ENCODE measurements at places on chromosomes 5 and 9. TPM values are rescaled to one million over a fixed set of nuclear protein-coding genes. Genes with fewer than 3 reads are reported as not detected.

Gene CNTRL
- 7.2 TPM for total RNA-seq

Gene TNFSF8
- 6.5 TPM for total RNA-seq

Gene LEAP2
- total RNA-seq: 1.5 TPM

Gene PRSS3
- 49.0 TPM for total RNA-seq

Gene RALGDS
- total RNA-seq: 71.1 TPM

Gene PCDHGA8
- total RNA-seq: 1.5 TPM

Gene ZNF366
- 2.9 TPM for total RNA-seq

Gene TPPP
- total RNA-seq: 5.5 TPM

Gene PCDHGB1
- total RNA-seq: 0.29 TPM

Gene ISL1
- not detected for total RNA-seq

DNA sequence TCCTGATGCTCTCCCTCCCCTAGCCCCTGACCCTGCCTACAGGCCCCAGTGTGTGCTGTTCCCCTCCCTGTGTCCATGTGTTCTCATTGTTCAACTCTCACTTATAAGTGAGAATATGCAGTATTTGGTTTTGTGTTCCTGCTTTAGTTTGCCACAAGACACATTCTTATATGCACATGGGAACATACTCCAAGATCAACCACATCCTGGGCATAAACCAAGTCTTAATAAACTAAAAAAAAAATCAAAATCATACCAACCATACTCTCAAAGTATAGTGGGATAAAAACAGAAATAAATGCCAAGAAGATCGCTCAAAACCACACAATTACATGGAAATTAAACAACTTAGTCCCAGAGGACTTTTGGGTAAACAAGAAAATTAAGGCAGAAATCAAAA lies 11.2 kb upstream of the ZCCHC9 start:
- no peak for DNase-seq

DNA sequence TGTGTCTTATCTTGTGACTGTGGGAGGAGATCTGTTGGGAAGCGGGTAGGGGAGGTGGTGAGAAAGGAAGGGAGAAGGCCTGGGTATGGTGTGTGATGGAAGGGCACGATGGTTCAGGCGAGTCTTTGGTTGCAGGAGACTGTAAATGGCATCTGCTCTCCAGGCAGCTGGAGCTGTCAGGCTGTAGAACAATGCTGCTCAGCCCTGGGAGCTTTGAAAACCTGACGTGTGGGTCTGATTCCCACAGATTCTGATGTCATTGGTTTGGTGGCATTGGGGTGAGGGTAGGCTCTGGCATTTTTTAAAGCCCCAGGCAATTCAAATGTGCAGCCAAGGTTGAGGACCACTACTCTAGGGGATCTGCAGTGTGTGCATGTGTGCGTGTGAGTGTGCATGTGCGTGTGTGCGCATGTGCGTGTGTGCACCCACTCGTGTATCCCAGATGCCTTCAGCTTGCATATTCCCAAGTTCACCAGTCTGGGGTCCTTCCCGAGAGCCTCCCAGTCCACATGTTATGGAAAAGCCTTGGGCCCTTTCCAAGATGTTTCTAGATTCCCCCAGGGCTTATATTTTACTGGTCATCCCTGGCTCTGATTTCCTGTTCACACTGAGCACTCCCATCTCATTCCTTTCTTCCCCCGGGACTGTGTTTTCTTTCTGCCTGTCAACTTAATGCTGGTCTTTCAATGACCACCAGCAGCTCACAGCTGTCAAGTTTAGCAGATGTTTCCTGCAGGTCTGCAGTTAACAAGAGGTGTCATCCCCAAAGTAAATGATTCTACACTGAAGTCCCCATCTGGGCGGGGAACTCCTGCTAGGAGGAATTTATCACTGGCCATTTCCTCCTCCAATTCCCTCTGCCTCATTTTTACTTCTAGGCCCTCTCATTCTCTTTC lies 34.0 kb downstream of the BOD1 start:
- no peak for DNase-seq

- no peak for DNase-seq
Observed at GRCh38 chr5:14082973-14083372, 60.2 kb upstream of the TRIO start.

GRCh38 chr9:93451849-93452709 lies 594 bp downstream of the FAM120A start:
- no peak for DNase-seq

- DNase-seq: no peak
Observed at GRCh38 chr9:76464706-76465105, 5.7 kb downstream of the GCNT1 start.

- DNase-seq: no peak
Observed at GRCh38 chr5:35755966-35756365, 100.7 kb upstream of the IL7R start.

- no peak for DNase-seq
Observed at GRCh38 chr5:155290937-155291336, 277.4 kb downstream of the KIF4B start.

DNA sequence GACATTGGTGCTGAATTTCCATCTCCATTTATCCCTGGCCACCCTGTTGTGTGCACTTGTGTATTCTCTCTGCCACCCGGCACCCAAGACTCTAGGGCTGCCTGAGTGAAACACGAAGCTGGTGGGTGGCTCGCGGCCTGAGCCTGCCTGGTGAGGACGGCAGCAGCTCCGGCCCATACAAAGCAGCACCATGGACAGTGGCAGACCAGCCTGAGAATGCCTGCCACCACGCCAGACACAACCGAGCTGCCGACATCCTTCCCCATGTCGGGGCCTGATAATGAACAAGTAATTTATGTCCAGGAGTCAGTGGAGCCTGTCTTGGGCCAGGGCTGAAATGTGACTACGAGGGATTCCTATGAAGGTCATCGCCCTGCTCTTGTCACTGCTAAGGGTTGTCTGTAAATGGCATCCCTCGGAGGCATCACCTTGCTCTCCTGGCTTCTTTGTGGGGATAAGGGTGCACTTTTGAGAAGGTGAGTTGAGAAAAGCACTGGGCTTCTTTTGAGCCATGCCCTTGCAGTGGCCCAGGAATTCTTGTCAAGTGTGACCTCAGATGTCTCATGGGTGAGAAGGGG lies 175.7 kb downstream of the MELK start:
- DNase-seq: no peak

- no peak for DNase-seq
Observed at GRCh38 chr5:16437977-16438376, 27.6 kb downstream of the ZNF622 start.

- DNase-seq: no peak
Observed at GRCh38 chr5:17233488-17233887, 16.1 kb downstream of the BASP1 start.

GRCh38 chr5:33629999-33630398 lies 189.2 kb downstream of the TARS1 start:
- DNase-seq: no peak

DNA sequence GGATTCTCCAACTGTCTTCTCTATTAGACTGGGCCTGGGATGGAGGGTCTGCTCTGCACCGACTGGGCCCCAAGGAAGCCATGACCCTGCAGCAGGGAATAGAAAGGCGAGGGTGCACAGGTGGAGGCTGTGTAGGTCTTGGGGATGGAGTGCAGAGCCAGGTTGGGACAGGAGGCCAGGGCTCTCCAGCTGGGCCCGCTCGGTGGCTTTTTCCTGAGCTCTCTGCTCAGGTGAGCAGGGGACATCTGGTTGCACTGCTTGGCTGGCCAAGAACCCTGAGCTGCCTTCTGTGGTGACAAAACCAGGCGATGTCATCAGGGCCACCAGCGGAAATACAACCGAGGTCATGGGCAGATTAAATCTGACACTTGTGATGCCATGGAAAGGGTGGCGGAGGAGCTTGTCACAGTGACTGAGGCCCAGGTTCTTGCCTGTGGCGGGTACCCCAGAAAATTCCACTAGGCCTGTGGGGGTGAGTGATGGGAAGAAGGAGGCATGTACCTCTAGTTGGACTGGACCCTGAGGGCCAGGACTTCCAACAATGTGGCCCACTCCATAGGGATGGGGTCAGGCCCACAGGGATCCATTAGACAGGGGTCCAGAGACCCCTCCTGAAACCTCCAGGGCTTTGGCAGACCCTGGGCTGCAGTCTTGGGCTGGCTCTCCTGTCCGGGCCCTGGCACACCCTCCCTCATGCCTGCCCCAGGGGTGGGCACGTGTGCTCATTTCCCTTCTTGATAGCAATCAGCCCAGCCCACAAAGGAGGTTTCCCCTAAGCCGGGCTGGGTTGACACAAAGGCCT lies 4.4 kb upstream of the IL3 start:
- DNase-seq: no peak

- DNase-seq: no peak
Observed at GRCh38 chr5:143562935-143563334, 159.4 kb upstream of the NR3C1 start.

DNA sequence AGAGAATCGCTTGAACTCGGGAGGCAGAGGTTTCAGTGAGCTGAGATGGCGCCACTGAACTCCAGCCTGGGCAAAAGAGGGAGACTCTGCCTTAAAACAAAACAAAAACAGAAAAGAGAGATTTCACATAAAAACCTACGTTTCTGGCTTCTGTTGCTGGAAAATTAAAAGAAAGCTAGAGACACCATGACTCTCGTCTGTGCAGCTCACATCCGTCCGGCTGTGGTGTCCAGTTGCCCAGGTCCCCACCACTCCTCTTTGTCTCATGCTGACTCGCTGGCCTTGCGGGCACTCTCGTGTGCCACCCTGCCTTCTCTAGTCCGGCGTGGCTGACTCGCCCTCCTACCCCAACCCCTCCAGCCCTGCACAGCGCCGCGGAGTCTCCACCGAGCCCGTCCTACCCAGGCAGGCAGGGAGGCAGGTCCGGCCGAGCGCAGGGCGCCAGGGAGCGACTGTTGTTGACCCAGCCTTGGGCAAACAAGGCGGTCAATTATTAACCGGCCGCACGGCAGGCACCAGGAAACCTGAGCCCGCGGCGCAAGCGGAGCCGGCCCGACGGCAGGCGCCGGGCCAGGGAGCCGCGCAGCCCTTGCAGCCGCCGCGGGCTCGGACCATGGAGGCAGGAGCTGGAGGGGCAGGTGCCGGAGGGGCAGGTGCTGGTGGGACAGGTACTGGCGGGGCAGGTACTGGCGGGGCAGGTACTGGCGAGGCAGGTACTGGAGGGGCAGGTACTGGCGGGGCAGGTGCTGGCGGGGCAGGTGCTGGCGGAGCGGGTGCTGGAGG lies at the start of gene PRRT1B:
Gene PRRT1B (plus strand): TSS at position 521 of the 783 bp plus-strand sequence. CDS start 93 bp downstream, at position 614.
- no peak for DNase-seq

DNA sequence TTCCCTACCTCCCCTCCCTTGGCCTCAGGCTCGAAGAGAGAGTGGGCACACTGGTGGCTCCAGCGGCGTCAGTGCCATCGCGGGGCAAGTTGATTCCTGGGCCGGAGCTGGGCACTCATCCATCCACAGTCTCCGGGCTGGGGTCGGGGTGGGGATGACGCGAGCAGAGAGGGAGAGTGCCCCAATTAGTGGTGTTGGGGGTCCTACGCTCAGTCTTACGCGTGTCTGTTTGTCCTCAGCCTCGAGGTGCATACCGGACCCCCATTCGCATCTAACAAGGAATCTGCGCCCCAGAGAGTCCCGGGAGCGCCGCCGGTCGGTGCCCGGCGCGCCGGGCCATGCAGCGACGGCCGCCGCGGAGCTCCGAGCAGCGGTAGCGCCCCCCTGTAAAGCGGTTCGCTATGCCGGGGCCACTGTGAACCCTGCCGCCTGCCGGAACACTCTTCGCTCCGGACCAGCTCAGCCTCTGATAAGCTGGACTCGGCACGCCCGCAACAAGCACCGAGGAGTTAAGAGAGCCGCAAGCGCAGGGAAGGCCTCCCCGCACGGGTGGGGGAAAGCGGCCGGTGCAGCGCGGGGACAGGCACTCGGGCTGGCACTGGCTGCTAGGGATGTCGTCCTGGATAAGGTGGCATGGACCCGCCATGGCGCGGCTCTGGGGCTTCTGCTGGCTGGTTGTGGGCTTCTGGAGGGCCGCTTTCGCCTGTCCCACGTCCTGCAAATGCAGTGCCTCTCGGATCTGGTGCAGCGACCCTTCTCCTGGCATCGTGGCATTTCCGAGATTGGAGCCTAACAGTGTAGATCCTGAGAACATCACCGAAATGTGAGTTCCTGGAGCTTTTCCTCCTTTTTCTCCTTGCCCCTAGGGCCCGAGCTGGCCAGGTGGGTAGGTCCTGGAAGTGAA lies 861 bp downstream of the NTRK2 start:
- DNase-seq: no peak

- no peak for DNase-seq
Observed at GRCh38 chr9:16824545-16825330, 45.7 kb downstream of the BNC2 start.

DNA sequence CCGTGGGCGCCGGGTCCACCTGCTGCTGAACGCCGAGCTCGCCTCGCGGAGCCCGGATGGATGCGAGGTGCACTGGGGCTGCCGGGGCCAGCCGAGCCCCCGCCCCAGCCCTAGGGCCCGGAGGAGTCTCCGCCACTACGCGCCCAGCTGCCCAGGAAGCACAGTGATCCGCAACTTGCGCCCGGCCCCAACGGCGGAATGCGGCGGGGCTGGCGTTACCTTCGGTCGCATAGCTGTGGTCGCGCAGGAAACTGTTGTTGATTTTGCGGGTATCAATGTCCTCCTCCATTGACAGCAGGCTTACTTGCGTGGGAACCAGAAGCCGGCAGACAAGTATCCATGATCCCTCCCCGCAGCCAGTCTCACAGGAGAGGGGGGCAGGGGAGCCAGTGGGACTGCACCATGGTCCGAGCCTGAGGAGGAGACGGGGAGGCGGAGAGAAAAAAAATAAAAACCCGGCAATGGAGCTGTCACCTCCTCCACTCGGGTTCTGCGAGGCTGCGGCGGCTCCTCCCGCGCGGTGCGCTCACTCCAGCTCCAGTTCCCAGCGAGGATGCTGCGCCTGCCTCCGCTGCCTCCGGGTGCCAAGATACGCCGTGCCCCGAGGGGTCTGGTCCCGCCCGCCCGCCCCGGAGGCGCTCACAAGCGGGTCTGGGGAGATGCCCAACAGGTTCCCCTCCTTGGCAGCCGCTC lies 628 bp downstream of the PPP2R2B start:
- no peak for DNase-seq

DNA sequence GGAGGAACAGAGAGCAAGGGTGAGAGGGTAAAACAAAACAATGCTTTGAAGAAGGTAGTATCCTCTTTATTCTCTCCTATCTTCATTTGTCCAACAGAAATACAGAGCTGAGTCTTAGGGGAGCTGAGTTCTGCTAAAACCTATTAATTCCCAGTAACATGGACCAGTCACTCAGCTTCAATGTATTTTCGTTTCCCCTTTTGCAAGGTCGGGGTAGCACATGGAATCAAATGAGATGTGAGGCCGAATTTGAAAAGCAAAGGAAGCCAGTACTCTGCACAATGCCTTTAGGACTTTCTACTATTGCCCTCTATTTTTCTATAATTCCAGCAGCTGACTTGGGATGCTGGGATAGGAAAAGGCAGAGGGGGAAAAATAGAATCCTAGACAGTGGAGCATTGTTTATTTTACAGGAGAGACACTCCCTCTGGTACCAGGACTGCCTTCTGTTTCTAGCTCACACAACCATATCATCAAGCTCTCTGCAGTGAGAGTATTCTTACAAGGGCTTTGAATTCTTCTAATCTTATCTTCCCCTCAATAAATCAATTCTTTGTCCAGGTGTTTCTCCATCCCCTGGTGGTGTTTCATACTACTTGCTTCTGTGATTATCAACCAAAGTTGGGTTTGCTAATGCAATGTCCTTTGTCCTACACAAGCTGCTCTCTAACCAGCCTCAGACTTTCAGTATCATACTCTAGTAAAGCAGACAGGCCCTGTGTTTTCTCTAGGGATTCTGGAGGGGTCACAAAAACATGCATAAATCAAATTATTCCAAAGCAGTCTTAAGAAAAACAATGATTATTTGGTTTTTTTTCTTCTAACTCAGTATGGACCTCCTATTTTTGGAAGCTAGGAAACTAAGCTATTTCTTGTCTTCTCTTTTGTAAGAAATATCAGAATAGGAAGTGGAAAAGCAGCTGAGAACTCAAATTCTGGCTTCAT lies 341.5 kb downstream of the OSTF1 start:
- no peak for DNase-seq
